ENCODE measurements at places on chromosomes 11 and 22.

DNA sequence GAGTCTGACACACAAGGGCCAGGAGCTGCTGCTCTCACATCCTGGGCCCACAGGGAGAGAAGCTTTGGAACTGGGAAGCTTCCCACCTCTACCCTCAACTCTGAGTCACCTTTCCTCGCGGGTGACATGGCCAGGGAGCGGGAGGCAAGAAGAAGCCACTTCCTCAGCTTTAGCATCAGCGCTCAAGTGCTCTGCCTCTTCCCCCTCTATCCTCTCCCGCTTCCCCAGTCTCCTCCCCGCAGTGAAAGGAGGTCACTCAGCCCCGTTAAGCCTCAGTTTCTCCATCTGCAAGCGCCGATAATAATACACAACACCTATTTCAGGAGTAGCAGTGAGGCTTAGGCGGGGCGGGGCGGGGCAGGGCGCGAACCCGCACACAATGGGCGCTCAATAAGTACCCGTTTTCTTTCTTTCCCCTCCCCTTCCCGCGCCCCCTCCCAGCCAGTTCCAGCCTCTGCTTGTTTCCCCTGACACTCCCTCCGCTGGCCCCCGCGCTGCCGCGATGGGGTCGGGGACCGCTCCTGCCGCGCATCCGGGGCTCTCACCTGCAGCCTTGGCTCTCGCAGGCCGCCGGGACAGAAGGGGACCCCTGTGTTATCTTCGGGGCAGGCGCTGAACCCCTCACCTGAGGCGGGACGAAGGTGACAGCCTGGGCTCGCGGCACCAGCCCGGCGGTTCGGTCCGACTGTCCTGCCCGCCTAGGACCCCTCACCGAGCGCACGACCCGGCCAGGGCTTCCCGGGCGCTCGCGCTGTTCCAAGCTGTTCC is 892 bp downstream of the GDPD5 start:
- DNase-seq, result peak; percentile 42

DNA sequence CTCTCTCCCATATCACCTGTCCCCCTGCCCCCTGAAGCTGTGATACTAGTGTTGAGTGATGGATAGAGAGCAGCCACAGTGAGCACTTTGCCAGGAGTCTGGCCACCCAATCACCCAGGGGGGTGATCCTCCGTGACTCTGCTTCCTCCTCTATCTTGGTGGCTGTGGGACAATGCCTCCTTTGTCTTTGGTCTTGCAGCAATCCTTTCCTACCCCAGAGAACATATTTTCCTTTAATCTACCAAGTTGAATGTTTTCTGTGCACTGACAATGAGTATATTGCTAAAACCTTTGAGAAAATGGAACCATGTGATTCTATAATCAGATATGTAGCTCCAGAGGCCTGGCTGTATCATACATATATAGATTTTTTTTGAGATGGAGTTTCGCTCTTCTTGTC is 58.1 kb upstream of the HEPHL1 start:
- no peak for DNase-seq

- DNase-seq, result no peak
Observed at GRCh38 chr11:79212741-79213190, 228.1 kb downstream of the TENM4 start.

DNA sequence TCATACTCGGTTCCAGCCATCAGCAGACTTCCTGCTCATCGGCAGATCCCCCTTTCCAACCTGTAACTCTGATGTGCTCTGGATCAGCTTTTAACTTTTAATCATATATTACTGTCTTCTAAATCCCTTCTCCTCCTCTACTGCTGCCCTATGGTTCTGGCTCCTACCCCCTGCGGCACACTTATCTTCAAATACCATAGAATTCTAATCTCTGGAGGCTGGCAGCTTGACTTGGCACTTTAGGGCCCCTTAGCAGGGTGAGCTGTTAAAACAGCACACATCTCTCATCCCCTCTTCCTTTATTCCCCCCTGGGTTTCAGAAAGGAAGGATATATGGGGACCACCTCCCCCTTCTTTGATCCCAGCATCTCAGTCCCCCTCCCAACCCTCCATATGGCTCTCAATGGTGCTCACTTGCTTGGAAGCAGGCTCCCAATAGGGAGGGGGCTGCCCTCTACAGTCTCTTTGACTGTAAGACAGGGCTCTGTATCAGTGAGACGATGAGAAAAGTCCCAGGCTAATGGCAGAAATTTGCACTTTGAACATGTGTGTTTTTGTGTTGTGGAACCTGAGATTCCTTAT is 4.4 kb upstream of the CNTF start:
- DNase-seq, result no peak

- DNase-seq, result no peak
Observed at GRCh38 chr11:85137597-85137996, 489.5 kb downstream of the DLG2 start.

- DNase-seq, result no peak
Observed at GRCh38 chr22:27136596-27136995, 479.2 kb downstream of the MIAT start.

DNA sequence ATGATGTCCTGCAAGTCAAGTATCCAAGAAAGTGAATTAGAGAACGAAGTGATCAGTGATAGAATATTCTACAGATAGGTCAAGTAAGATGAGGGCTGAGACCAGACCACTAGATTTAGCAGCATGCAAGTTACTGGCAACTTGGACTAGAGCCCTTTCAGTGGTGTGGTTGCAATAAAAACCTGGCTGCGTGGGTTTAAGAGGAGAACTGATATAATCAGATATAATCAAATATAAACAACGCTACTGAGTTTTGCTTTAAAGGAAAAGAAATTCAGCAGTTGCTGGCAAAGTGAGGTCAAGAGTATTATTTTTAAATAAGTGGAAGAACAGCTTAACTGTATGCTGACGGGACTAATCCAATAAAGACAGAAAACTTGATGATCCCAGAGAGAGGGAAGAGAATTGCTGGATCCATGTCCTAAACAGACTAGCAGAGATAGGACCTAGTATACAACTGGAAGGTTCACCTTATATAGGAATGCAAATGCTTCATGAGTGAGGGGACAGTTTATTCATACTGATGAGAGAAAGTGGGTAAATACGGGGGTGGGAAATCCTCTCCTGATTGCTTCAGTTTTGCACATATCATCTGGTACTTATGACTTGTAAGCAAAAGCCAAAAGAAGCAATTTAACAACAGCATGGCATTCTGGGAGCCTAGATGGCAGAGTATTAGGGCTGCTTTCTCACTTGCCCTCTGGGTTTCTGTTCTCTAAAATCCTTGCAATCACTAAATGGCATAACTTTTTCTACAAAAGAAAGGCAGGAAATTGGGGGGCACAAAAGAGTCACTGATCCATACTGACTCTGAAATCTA is 146.2 kb downstream of the RBFOX2 start:
- no peak for DNase-seq

DNA sequence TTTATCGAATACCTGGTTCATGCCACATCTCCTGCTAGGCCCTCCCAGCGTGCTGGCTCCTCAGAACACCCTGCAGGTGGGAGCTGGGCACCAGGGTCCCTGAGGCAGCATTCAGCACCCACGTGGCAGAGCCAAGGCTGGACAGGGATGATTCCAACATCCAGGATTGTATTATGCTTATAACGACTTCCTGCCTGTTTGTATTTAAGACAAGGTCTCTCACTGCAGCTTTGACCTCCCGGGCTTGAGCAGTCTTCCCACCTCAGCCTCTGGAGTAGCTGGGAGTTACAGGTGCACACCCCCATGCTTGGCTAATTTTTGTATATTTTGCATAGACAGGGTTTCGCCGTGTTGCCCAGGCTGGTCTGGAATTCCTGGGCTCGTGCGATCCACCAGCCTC is 64.7 kb upstream of the WNT7B start:
- no peak for DNase-seq

- DNase-seq, result no peak
Observed at GRCh38 chr11:91922846-91923245, 301.8 kb upstream of the FAT3 start.

GRCh38 chr22:32964411-32965057 is 93.6 kb downstream of the SYN3 start:
- DNase-seq, result no peak

- DNase-seq, result no peak
Observed at GRCh38 chr11:14212986-14213385, 146.0 kb downstream of the RRAS2 start.

DNA sequence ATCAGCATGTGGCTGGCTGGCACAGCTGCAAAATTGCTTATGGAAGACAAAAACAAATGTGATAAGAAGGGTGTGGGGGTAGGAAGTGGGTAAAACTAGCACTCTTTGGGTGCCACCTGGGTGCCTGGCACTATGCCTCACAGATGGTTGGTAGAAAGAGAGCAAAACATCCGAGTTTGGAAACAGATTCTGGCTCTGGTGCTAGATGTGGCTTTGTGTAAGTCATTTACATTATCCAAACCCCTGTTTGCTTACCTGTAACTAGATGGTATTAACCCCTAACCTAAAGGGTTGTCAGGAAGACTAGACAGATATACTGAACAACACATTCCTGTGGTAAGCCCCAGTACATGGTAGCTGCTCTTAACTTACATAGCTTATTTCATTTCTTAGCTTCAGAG is 905.6 kb downstream of the DLG2 start:
- no peak for DNase-seq

GRCh38 chr11:79367844-79368243 is 73.0 kb downstream of the TENM4 start:
- DNase-seq, result no peak

GRCh38 chr11:50182486-50182885 is 149.8 kb downstream of the OR4C45 start:
- no peak for DNase-seq

DNA sequence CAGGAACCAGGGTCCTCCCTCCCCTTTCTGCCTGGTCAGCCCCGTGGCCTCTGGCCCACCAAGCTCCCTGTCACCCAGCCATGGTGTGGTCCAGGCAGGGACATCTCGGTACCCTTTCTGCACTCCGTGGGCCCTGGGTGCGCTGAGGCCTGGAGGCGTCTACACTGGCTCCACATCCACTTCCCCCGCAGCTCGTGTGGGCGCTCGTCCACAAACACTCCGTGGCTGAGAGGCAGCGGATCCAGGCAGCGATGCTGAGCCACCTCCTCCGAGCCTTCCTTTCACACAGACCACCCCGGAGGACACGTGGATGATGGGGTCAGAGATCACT is 16.1 kb downstream of the RNH1 start:
- no peak for DNase-seq

- no peak for DNase-seq
Observed at GRCh38 chr11:83835423-83835822, 549.3 kb upstream of the CCDC90B start.

GRCh38 chr22:41478891-41479521 is 10.1 kb downstream of the ACO2 start:
- DNase-seq, result no peak

DNA sequence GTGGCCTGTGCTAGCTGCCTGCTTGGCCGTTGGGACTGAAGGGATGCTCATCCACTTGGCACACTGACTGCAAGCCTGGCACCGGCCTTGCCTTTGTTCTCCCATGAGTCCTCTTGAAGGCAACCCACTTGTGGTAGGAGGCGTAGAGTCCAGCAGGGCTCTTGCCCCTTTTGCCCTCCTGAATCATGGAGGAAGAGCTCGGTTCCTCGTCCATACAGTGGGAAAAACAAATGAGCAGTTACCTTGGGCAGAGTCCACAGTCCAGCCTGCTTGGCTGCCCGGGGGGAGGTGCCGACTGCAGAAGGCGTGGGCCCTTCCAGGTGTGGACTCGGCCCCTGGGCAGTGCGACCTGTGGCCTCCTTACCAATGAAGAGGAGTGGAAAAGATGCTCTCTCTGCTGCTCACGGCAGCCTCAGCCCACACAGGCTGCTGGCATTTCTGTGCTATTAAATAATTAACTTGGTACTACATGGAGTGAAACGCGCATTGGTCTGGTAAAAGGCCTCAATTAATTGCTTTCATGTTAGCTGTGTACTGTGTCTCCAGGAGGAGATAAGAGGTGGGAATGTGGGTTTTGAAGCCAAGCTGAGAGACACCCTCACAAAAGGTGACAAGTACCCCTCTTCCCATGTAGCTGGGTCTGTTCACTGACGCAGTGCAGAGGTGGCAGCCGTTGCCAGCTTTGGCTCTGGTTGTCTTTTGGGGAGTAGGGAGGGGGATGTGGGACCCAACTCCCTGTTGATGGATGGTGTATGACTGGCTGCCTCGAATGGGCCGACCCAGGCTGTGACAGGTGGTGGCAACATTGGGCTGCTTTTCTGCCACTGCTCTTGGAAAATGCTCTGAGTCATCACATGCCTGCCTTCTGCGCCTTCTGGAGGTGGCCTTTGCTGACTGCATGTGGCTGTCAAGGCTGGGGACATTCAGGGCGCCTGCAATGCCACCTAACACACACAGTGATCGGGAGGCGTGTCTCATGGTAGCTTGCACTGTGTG is 26.8 kb upstream of the B3GAT1 start:
- no peak for DNase-seq

- DNase-seq, result no peak
Observed at GRCh38 chr11:119797123-119797611, 68.2 kb upstream of the NECTIN1 start.

GRCh38 chr11:132033051-132033450 is 662.6 kb downstream of the NTM start:
- DNase-seq, result peak; percentile 24
